ENCODE measurements at places on chromosomes 6 and 20.

DNA sequence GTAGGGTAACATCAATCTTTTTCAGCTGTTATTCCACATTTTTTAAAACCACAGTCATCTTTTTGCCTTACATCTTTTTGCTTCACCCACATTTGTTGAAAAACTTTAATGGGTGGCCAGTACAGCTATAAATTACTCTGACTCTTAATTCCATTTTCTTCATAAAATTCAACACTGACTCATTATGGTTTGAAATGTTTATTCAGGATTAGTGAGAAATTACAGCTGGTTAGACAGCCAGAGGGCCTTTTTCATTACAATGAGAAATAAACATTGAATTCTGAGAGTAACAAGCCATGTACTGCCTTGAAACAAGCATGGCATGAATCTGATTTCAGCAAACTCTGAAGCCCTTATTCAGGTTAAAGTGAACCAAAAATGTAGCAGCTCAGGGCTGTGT lies 19.5 kb downstream of the NDUFAF4 start:
- DNase-seq, result no peak

DNA sequence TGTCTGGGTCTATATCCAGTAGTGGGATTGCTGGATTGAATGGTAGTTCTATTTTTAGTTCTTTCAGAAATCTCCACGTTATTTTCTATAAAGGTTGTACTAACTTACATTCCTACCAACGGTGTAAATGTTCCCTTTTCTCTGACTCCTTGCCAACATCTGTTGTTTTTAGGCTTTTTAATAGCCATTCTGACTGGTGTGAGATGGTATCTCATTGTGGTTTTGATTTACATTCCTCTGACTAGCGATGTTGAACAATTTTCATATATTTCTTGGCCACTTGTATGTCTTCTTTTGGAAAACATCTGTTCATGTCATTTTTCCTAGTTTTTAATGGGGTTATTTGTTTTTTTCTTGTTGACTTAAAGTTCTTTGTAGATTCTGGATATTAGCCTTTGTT lies 99.3 kb downstream of the BMP2 start:
- DNase-seq, result no peak

GRCh38 chr6:5215159-5215558 lies 45.6 kb downstream of the LYRM4 start:
- no peak for DNase-seq

- DNase-seq, result peak; percentile 26
Measured at GRCh38 chr20:52972190-52972937, at the start of gene TSHZ2. TSS of gene TSHZ2 (plus strand) at chr20:52972358. CDS start at chr20:52973294, 936 bp downstream.

DNA sequence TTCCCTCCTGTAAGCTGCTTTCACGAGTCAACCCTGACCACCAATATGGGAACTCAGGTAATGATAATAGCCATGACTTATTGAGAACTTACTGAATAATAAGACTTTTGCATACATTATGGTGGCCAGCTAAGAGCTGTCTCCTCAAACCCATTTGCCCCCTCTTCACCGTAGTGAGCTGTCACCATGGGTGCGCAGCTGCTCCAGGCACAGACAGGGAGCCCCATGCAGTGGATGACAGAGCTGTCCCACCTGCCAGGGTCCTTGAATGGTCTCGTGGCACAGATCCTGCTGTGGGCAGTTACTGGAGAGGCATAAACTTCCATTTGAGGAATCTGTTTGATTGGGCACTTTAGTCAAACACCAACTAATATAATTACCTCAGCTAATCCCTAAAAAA lies 1.9 kb downstream of the SLC22A16 start:
- no peak for DNase-seq

- no peak for DNase-seq
Measured at GRCh38 chr6:64896939-64897338, 810.1 kb downstream of the EYS start.

DNA sequence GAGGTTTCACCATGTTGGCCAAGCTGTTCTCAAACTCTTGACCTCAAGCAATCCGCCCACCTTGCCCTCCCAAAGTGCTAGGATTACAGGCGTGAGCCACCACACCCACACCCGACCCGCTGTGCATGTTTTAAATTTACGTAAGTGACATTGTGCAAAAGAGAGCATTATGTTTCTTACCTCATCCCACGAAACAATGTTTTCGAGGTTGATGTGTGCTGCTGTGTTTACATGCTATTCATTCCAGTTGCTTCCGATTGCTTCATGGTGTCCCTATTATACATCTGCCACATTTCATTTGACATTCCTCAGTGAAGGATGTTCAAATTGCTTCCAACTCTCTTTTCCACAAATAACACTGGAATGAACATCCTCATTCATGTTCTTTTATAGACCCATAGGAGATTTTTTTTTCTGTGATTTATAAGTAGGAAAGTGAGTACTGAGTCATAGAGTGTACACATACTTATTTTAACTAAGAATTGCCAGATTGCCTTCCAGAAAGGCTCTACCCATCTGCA lies 403.9 kb upstream of the JARID2 start:
- DNase-seq, result no peak

DNA sequence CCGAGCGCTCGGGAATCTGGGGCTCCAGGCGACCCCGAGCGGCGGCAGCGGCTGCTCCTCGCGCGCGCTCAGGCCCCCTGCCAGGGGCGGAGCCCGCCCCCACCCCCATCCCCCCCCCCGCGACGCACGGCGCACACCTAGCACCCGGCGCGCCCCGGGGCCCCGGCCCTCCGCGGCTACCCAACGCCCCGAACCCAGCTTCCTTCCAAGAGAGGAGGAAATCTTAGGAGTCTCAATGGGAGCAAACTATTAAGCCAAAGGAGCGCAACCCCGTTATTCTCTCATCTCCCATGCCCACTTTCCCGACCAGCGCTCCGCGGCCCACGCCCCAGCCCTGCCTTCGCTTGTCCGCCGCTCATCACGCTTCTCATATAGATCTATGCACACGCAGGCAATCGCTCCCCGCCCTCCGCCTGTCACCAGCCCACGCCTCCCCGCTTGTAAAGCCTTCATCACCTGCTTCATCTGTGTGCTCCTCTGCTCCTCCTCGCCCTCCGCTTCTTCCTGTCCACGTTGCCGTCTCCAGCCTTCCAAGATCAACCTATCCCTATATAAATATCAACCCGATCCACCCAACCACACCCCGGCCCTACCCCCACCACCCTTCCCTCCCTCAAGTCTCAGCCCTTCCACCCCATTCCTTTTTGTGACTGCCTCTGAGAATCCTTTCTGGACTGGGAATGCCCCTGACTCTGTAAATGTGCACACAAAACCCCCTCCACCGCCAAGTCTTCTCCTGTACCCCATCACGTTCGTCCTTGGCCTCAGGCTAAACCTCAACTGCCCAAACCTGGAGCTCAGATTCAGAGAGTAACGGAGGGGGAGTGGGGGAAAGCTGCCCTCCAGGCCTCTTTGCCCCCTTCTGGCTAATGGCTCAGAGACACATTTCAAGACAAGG lies at the start of gene DLK2:
Gene DLK2 (minus strand): TSS at position 18 of the 898 bp plus-strand sequence. CDS start 723 bp downstream, outside the sequence.
- DNase-seq, result peak; percentile 53

GRCh38 chr6:70708448-70708847 lies 40.8 kb downstream of the SMAP1 start:
- no peak for DNase-seq

- no peak for DNase-seq
Measured at GRCh38 chr6:43496370-43497128, 13.6 kb downstream of the LRRC73 start.

- DNase-seq, result no peak
Measured at GRCh38 chr6:21598674-21599023, 5.1 kb downstream of the SOX4 start.

- no peak for DNase-seq
Measured at GRCh38 chr6:11378639-11379038, 146.2 kb upstream of the NEDD9 start.

- no peak for DNase-seq
Measured at GRCh38 chr20:24672181-24672880, 202.9 kb downstream of the SYNDIG1 start.

DNA sequence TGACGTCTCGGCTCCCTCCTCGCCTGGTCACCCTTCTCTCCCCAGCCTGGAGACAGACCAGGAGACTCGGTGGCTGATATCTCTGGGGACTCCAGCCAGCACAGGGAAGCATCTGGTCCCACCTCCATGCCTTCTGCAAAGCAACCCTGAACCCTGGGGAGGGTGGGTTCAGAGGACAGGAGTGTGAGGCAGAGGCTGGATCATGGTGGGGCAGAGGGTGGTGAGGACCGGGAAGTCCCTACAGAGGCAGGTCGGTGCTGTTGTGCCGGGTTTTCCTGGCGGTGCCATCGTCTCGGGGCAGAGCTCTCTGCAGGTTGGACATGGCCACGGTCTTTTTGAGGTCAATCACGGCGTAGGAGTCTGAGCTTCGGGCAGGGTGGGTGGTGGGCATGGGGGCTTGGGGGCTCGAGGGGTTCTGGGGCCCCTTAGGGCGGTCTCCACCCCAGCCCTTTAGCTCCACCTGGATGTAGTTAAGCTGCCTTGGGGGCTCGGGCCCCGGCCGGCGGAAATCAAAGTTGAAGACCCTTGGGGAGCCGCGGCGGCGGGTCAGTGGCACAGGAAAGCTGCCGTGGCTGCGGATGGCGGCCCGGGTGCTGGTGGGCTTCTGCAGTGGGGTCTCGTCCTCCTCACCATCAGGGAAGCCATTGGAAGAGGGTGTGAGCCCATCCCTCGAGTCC lies 9.2 kb downstream of the FRS3 start:
- no peak for DNase-seq

DNA sequence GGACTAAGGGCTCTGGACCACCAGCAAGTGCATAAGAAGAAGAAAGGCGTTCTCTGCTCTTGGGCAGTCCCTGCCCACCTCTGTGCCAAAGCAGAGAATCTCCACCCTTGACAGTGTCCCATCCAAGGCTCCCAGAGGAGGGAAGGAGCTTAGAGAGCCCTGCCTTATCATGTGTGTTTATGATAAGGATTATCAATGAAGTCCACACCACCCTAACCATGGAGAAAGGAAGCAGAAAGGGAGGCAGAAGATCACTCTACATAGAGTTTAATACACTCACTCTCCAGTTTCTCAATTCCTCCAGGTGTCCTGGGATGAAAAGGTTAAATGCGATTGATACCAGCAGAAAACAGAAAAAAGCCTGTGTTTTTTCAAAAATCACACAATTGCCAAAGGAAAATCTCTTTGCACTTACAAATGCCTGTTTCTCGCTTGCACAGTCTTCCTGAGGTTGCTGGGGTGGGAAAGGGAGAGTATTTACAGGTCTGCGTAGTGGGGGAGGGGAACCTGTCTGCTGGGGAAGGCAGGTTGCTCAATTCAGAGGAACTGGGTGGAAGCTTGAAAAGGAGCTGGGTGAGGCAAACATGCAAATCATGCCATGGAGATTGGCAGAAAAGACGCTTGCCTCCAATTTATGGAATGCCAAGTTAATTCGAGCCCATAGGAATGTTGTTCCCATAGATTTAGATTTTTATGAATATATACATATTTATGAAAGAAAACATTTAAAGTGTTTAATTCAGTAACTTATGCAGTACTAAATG lies 104.0 kb downstream of the EYA2 start:
- no peak for DNase-seq

DNA sequence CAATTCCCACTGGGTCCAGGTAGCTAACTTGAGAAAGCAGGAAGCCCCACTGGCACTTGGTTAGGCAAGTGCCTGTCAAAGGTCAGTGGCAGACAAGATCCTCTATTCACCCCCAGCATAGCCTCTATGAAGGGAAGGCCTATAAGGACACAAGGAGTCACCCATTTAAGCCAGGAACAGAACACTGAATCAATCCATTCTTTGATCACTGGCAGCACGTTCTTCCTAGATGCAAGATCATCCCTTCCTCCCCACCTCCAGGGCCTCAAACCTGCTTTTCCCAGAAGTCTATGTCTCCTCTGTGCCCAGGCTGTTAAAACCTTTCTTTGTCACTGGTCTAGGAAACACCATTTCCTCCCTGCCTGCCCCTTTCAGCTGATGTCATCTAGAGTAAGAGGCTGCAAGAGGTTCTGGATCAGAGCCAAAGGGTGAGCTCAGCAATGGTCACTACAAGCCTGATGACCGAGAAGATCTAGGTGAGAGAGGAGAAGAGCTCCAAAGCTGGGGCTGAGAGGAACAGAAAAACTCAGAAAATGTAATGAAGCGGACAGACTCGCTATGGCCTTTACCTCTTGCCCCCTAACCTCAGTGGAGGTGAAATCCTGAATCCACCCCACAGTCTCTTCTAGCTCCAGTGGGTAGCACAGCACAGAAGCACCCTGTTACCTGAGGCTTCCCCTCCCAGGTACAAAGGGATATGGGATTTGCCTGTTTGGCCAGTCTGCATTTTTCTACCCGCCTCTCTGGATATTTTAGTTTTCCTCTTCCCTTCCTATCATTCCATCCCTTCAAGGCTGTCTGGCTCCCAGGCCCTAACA lies 1.8 kb downstream of the GTPBP2 start:
- DNase-seq, result no peak

- DNase-seq, result no peak
Measured at GRCh38 chr6:164749221-164750064, 560.0 kb downstream of the C6orf118 start.

GRCh38 chr6:51199733-51200260 lies 381.1 kb downstream of the TFAP2B start:
- DNase-seq, result no peak

- no peak for DNase-seq
Measured at GRCh38 chr20:46214824-46215488, 93.3 kb downstream of the CDH22 start.

- DNase-seq, result no peak
Measured at GRCh38 chr6:111880181-111880888, 7.1 kb upstream of the FYN start.

GRCh38 chr6:168318090-168318489 lies 1.5 kb downstream of the DACT2 start:
- no peak for DNase-seq

DNA sequence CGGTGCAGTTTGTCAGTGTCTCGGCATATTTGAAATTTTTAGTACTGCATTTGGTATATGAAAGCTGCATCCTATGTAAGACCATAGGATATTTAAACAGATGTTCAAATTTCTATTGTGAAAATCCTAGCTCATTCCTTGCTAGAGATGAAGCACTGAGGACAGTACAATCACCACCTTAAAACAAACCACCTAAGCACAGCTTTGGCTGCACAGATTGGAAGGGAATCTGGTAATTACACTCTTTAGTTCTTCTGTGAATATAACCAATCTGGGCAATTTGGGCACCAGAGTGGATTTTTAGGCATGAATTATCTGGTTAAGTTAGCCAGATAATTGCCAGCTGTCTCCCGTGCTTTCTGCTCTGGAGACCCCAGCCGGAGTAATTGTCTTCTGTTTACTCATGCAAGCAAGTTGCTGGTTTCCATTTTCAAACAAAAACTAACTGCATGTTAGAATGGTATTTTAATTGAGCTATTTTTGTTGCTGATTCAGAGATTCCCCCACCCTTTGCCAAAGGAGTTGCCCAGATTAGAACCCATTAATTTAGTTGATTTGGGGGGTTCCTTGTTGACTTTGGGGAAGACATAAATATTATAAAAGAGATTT lies 36.9 kb downstream of the E2F3 start:
- DNase-seq, result no peak

GRCh38 chr6:33000055-33000454 lies 9.3 kb downstream of the HLA-DOA start:
- no peak for DNase-seq

GRCh38 chr6:113306552-113307145 lies 550.5 kb upstream of the MARCKS start:
- DNase-seq, result peak; percentile 54

Data from activated naive CD8-positive, alpha-beta T cell treated with anti-CD3 and anti-CD28 coated beads, Interleukin-2, amount 50 U/mL, for 24 hours (primary cell).